ENCODE measurements at places on chromosomes 3 and 15. TPM values are rescaled to one million over a fixed set of nuclear protein-coding genes. Genes with fewer than 3 reads are reported as not detected.

The IL17RB gene
- 0.29 TPM for total RNA-seq

The CHRNA7 gene
- not detected for total RNA-seq

The ADAMTSL3 gene
- total RNA-seq, result 0.72 TPM

The ILDR1 gene
- not detected for total RNA-seq

GRCh38 chr15:92924216-92924615 is 24.1 kb downstream of the CHD2 start:
- H3K4me1 ChIP-seq, result peaks cover 50% of the 10 kb centered on the region
- H3K27me3 ChIP-seq, result no peaks in the 10 kb centered on the region
- no peak for DNase-seq
- H3K4me3 ChIP-seq, result no peak overlapping the region
- peaks cover 80% of the 10 kb centered on the region for H3K36me3 ChIP-seq

DNA sequence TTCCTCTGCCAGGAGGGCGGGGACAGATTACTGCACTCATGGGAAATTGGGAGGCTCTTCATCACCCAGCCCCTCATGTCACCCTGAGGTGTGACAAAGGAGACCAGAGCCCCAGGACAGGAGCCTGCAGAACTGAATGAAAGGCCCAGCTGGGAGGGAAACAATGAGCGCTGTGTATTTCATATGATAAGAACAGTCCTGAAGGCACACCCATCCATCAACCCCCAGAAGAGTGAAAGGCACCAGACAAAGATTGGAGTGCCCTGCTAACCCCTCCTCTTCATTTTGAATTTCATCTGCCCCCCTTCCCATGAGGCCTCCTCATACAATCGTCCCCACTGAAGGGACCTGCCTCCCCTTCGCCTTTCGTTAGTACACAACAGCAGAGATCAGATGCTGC is 160.0 kb upstream of the PRICKLE2 start:
- H3K27me3 ChIP-seq, result no peaks in the 10 kb centered on the region
- H3K4me3 ChIP-seq, result no peak overlapping the region
- no peak overlapping the region for H3K27ac ChIP-seq
- DNase-seq, result no peak
- H3K4me1 ChIP-seq, result no peaks in the 10 kb centered on the region

GRCh38 chr3:144662729-144663128 is 691.1 kb downstream of the DIPK2A start:
- H3K36me3 ChIP-seq, result no peaks in the 10 kb centered on the region
- no peak overlapping the region for H3K4me3 ChIP-seq
- no peaks in the 10 kb centered on the region for H3K27me3 ChIP-seq
- no peak for DNase-seq
- H3K27ac ChIP-seq, result no peak overlapping the region
- no peaks in the 10 kb centered on the region for H3K4me1 ChIP-seq

DNA sequence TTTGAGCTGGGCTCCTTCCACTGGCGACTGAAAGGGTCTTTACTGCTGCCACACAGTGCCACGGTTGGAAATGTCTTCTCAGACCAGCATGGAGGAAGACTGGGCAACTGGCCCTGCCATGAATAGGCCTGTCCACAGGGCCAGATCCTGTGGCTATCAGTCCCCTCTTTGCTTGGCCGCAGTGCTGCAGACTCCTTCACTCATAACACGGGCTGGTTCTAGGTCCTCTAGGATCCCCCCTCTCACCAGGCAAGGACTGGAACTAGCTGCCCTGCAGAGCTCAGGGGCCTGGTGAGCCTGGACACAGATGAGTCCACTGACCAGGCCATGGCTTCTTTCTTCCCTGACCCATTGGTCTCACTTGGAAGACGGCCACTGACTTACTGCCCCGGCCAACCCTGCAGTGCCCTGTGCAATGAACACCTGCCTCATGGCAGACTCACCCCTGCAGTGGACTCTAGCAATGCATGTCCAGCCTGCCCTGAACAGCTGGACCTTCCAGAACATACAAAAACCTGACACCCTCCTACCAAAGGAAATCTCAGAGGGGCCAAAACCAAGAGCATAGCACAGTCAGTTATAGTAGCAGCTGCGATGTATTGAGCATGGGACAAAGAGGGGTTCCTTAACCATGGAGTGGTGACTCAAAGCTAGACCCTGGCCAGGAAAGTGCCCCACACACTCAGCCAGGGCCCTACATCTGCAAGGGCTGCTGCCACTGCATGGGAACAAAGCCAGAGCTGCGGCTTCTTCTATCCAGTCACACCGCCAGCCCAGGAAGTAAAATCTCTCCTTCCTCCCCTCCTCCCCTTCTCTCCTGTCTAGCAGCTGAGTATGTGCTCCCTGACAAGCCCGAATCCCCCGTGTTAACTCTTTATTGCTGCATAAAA is 72.1 kb upstream of the ITGA11 start:
- peak; percentile 79 for DNase-seq
- no peak overlapping the region for H3K27ac ChIP-seq
- no peaks in the 10 kb centered on the region for H3K27me3 ChIP-seq
- peak overlapping the region; percentile 10 for H3K4me3 ChIP-seq

GRCh38 chr3:142319094-142319493 is 93.7 kb upstream of the GK5 start:
- peak overlapping the region; percentile 42 for H3K27ac ChIP-seq
- H3K4me3 ChIP-seq, result no peak overlapping the region
- H3K36me3 ChIP-seq, result no peaks in the 10 kb centered on the region
- H3K27me3 ChIP-seq, result no peaks in the 10 kb centered on the region
- no peak for DNase-seq
- H3K4me1 ChIP-seq, result peaks cover 24% of the 10 kb centered on the region

GRCh38 chr3:62467966-62468722 is 94.8 kb upstream of the FEZF2 start:
- no peaks in the 10 kb centered on the region for H3K36me3 ChIP-seq
- H3K4me1 ChIP-seq, result no peaks in the 10 kb centered on the region
- H3K27ac ChIP-seq, result no peak overlapping the region

DNA sequence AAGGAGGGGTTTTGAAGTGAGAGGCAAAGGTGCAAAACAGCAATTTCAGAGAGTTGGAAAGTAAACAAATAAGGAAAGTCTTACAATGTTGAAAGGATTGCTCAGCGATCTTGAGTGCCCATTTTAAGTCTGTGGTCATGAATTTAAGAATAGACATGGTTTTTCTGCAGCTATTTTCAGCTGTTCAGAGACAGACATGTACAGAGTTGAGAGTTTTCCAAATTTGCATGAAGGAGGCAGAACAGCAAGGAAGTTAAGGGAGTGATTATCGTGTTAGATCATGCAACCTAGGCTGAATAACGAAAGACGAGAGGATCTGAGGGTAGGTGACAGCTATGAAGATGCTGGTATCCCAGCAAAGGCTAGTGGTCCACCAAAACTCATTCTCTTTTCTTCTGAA is 37.2 kb downstream of the DET1 start:
- no peak for DNase-seq
- H3K27me3 ChIP-seq, result no peaks in the 10 kb centered on the region
- no peak overlapping the region for H3K27ac ChIP-seq

- H3K27ac ChIP-seq, result peak overlapping the region; percentile 95
- DNase-seq, result peak; percentile 81
- peak overlapping the region; percentile 98 for H3K4me3 ChIP-seq
- peaks cover 41% of the 10 kb centered on the region for H3K4me1 ChIP-seq
- no peaks in the 10 kb centered on the region for H3K27me3 ChIP-seq
Observed at GRCh38 chr3:129440618-129441190, 680 bp downstream of the IFT122 start.

DNA sequence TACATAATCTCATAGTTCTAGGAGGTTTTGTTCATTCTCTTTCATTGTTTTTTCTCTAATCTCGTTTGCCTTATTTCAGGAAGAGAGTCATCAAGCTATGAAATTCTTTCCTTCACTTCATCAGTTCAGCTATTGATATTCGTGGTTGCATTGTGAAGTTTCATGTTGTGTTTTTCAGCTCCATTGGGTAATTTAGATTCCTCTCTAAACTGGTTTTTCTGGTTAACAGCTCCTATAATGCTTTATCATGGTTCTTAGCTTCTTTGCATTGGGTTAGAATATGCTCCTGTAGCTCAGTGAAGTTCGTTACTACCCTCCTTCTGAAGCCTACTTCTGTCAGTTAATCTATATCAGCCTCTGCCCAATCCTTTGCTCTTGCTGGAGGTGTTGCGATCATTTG is 69.4 kb upstream of the CD96 start:
- H3K4me1 ChIP-seq, result no peaks in the 10 kb centered on the region
- no peak overlapping the region for H3K27ac ChIP-seq
- no peak overlapping the region for H3K4me3 ChIP-seq
- peak; percentile 61 for DNase-seq

GRCh38 chr3:160134454-160134853 is 90.8 kb upstream of the C3orf80 start:
- H3K27ac ChIP-seq, result no peak overlapping the region
- H3K4me3 ChIP-seq, result no peak overlapping the region
- no peaks in the 10 kb centered on the region for H3K36me3 ChIP-seq

- no peaks in the 10 kb centered on the region for H3K27me3 ChIP-seq
- no peak overlapping the region for H3K27ac ChIP-seq
- H3K4me3 ChIP-seq, result peak overlapping the region; percentile 13
- DNase-seq, result peak; percentile 97
- no peaks in the 10 kb centered on the region for H3K4me1 ChIP-seq
- H3K36me3 ChIP-seq, result no peaks in the 10 kb centered on the region
Observed at GRCh38 chr15:20340931-20341661, 200.5 kb downstream of the GOLGA6L6 start.

- no peak overlapping the region for H3K27ac ChIP-seq
- no peaks in the 10 kb centered on the region for H3K27me3 ChIP-seq
- no peak overlapping the region for H3K4me3 ChIP-seq
Observed at GRCh38 chr3:99881121-99881524, 63.5 kb downstream of the CMSS1 start.

- H3K27ac ChIP-seq, result no peak overlapping the region
- no peak overlapping the region for H3K4me3 ChIP-seq
- no peaks in the 10 kb centered on the region for H3K4me1 ChIP-seq
- H3K36me3 ChIP-seq, result no peaks in the 10 kb centered on the region
- DNase-seq, result no peak
- H3K27me3 ChIP-seq, result peaks cover 50% of the 10 kb centered on the region
Observed at GRCh38 chr15:78360958-78361718, 21.0 kb downstream of the CRABP1 start.

DNA sequence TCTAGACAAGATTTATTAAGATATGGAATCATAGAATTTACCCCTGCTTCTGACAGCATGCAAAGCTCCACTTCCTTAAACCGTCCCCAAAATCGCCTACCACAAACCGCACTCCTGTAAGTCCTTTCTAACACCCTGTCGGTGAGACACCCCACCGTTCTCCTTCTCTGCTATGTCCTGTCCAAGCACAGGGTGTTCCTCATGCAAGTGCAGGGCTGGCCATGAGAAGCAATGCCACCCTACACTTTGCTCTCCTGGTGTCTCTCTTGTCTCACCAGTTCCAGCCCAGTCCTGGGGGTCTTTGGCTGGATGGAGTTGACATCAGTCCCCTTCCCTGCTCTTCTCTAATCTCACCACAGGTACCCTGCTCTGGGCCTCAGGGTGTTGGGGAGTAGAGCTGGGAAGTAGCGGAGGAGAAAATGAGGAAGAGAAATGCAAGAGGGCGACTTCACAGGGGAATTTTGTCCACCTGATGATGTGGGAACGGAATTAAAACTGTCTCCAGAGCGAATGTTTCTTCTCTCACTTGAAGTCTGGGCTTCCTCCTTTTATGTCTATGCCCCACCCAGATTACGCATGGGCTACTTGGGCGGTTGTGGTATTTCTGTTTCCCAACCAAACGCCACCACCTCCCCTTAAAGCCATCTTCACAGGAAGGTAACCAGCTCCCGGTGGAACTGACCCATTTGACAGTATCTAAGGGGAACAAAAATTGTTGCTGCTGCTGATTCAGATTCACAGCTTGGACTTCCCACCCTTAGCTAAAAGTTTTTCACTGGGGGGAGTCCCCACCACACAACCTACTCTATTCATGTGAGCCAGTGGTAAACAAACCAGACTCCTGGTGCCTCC is 49.9 kb downstream of the CASR start:
- no peak for DNase-seq
- H3K36me3 ChIP-seq, result no peaks in the 10 kb centered on the region
- no peaks in the 10 kb centered on the region for H3K4me1 ChIP-seq
- H3K4me3 ChIP-seq, result no peak overlapping the region
- H3K27me3 ChIP-seq, result peaks cover 8% of the 10 kb centered on the region
- no peak overlapping the region for H3K27ac ChIP-seq

DNA sequence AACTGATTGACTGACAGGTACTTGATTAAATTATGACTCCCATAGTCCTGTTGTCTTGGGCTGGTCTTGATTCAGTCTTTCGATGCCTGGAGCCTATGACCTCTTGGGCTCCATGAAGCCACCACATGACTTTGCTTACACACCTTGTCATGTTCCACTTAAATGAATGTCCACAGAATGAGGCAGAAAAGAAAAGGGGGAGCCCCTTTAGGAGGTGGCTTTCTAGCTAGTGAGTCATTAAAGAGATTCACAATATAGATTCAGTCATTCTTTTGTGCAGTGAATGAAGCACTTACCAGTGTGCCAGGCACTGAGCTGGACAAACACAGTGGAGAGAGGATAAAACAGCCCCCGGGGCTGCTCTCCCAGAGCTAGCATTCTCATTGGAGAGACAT is 17.1 kb downstream of the VIPR1 start:
- H3K4me1 ChIP-seq, result no peaks in the 10 kb centered on the region
- H3K4me3 ChIP-seq, result no peak overlapping the region
- no peaks in the 10 kb centered on the region for H3K27me3 ChIP-seq

DNA sequence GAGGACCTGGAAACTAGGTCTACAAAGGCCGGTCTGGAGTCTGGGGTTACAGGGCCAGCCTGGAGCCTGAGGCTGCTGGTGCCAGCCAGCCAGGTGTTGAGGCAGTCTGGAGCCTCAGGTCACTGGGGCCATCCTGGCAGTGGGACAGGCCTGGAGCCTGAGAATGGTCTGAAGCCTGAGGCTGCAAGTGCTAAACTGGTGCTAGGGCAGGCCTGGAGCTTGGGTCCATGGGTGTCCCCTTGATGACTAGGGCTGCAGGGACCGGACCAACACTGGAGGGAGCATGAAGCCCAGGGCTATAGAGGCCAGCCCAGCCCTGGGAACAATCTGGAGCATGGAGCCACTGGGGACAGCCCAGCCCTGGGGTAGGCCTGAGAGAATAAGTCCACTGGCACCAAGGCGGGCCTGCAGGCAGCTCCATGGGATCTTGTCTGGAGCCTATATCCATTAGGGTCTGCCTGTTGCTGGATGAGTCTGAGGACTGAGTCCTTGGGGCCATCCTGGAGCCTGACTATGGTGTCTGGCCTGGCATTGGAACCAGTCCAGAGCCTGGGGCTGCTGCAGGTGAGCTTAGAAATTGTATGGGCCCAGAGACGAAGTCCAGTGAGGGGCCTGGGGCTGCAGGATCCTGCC is 101.9 kb downstream of the GLDN start:
- no peaks in the 10 kb centered on the region for H3K36me3 ChIP-seq
- no peak overlapping the region for H3K27ac ChIP-seq
- no peaks in the 10 kb centered on the region for H3K4me1 ChIP-seq
- no peak overlapping the region for H3K4me3 ChIP-seq
- no peaks in the 10 kb centered on the region for H3K27me3 ChIP-seq
- DNase-seq, result no peak

GRCh38 chr3:48301800-48302166 is 31.7 kb downstream of the SPINK8 start:
- peak overlapping the region; percentile 59 for H3K27ac ChIP-seq
- H3K27me3 ChIP-seq, result peaks cover 3% of the 10 kb centered on the region
- DNase-seq, result peak; percentile 60

GRCh38 chr15:87623832-87624231 is 632.7 kb downstream of the NTRK3 start:
- no peaks in the 10 kb centered on the region for H3K36me3 ChIP-seq
- no peak overlapping the region for H3K4me3 ChIP-seq
- DNase-seq, result no peak
- H3K27ac ChIP-seq, result no peak overlapping the region
